ENCODE measurements at places on chromosomes 5 and 9.
A peak's percentile ranks its signal among the peaks of the same experiment; 100 is the strongest.

- H3K36me3 ChIP-seq: no peaks in the 10 kb centered on the region
- DNase-seq: no peak
- H3K4me3 ChIP-seq: peak overlapping the region; percentile 83
- peak overlapping the region; percentile 65 for H3K27ac ChIP-seq
- peaks cover 12% of the 10 kb centered on the region for H3K4me1 ChIP-seq
Observed at GRCh38 chr9:14323083-14323971, 9.4 kb upstream of the NFIB start.

- no peak overlapping the region for H3K27ac ChIP-seq
- H3K4me3 ChIP-seq: no peak overlapping the region
- no peak for DNase-seq
- H3K36me3 ChIP-seq: no peaks in the 10 kb centered on the region
- no peaks in the 10 kb centered on the region for H3K27me3 ChIP-seq
- H3K4me1 ChIP-seq: no peaks in the 10 kb centered on the region
Observed at GRCh38 chr5:153147891-153148623, 342.4 kb upstream of the GRIA1 start.

- H3K4me3 ChIP-seq: peak overlapping the region; percentile 92
- peaks cover 67% of the 10 kb centered on the region for H3K4me1 ChIP-seq
- DNase-seq: peak; percentile 82
Observed at GRCh38 chr9:112174222-112174964, 704 bp downstream of the SUSD1 start.

DNA sequence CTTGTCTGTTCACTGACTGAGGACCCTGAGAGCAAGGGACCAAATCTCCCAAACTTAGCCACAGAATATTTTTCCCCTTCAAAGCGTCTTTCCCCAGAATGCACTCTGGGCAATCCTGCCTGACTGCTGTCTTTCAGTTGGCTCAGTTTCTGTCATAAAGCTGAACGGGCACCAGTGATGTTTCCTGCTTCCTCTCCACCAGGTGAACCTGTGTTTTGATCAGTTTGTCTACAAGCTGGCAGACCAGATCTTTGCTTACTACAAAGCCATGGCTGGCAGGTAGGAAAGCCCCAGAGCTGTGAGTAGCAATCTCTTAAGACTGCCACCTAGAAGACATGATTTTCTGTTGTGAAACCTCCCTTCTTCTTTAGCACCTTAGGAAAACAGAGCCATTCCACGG, 61.8 kb downstream of the CYFIP2 start:
- peak overlapping the region; percentile 74 for H3K27ac ChIP-seq
- H3K4me3 ChIP-seq: no peak overlapping the region
- peaks cover 18% of the 10 kb centered on the region for H3K4me1 ChIP-seq
- H3K27me3 ChIP-seq: no peaks in the 10 kb centered on the region
- DNase-seq: no peak
- H3K36me3 ChIP-seq: peaks cover 73% of the 10 kb centered on the region

GRCh38 chr5:71816307-71816706, 97.2 kb downstream of the CARTPT start:
- no peaks in the 10 kb centered on the region for H3K36me3 ChIP-seq
- H3K4me1 ChIP-seq: no peaks in the 10 kb centered on the region
- no peak overlapping the region for H3K27ac ChIP-seq

DNA sequence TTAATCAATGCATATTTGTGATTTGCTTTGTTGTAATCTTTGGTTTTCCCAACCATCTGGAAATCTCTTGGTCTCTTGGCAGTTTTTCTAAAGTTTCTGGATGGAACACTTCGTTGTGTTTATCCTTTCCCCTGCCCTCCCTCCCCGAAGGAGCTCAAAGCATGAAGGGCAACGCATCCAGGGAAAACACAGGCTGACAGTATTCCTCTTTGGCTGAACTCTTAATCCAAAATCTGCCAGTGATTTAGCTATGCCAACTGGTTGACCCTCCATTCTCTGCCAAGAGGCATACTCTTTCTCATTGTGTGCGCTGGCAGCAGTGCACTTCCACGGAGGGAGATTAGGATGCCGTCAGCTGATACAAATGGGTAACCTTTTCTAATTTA, 20.5 kb downstream of the ZBTB34 start:
- DNase-seq: no peak
- H3K36me3 ChIP-seq: peaks cover 15% of the 10 kb centered on the region
- H3K4me1 ChIP-seq: peaks cover 11% of the 10 kb centered on the region

- H3K4me1 ChIP-seq: no peaks in the 10 kb centered on the region
- peaks cover 13% of the 10 kb centered on the region for H3K36me3 ChIP-seq
- H3K4me3 ChIP-seq: no peak overlapping the region
- no peaks in the 10 kb centered on the region for H3K27me3 ChIP-seq
- no peak for DNase-seq
Observed at GRCh38 chr9:122955961-122956360, 15.1 kb downstream of the RABGAP1 start.

All from T-helper 2 cell treated with Interferon-gamma antibody and Interleukin-4, amounts not matched to agents 5 μg/mL and 100 μg/mL, for 36 hours (primary cell).